EH (cell line): ENCODE measurements at places on chromosomes 11 and 22.

GRCh38 chr11:86519064-86519911, 144.6 kb downstream of the CCDC81 start:
- peak; percentile 96 for DNase-seq

DNA sequence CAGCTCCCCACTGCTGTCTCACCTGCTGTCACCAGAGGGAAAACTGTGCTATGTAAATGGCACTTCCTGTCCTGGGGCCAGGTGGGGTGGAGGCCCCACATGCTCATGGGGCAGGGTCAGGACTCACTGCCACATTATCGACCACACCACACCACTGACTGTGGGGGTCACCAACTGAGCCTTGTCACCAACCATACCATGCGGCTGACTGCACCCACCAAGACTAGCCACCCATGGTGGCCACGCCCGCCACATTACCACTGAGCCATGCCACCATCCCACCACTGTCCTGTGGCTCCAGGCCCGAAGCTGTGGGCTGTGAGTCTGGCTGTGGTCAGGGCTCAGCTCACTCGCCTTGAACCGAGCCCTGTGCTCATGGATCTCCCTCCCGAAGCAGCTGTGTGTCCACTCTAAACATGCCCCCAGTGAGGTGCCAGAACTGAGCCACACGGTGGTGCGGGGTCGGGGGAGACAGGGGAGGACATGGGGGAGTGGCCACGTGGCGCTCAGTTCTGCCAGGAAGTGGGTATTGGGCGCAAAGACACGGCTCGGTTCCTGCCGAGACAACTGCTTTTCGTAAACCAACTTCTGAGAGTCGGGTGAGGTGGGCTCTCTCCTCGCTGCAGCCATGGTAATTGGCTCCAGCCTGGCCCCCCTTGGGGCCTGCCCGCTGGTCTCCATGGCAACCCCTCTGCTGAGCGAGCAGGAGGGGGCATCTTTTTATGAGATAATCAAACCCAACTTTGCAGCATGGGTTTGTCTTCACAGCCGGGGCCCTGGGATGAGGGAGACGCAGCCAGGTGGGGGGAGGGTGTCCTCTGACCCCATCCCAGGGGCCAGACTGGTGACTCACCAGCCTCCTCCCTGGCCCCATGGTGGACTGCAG, 23.2 kb downstream of the RTN4R start:
- no peak for DNase-seq

GRCh38 chr11:114924042-114924441, 245.7 kb downstream of the NXPE2 start:
- no peak for DNase-seq

- DNase-seq: no peak
These were observed 3.2 kb downstream of the MMP11 start for GRCh38 chr22:23775779-23776375.

DNA sequence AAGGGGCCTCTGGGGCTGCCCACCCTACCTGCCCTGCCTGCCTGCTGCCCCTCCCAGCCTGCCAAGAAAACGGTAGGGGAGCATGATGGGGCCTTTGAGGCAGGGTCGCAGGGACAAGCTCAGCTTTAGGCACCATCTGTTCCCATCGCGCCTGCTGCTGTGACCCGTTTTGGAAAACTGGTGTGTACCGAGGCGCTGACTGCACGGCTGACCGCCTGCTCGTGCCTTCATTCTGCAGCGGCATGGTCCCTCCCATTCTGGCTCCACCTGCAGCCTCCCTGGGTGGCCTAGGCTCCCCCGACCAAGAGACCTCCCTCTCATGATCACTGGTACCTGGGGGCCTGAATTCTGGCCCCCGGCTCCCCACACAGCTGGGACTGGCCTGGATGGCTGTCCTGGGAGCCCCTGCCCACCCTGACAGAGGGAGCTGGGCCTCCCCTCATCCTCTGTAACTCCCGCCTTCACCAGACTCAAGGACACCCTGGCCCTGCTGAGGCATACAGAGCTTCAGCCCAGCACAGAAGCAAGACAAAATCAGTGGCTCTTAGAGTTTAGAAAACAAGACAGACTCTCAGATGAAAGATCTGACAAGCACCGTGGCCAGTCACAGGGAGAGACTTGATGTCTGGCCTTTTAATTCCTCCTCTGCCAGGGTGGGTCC, 6.5 kb upstream of the MYRF start:
- no peak for DNase-seq

GRCh38 chr11:72014761-72015320, 16.1 kb downstream of the IL18BP start:
- DNase-seq: no peak

- DNase-seq: no peak
These were observed 5.3 kb downstream of the NLRP6 start for GRCh38 chr11:283405-284104.

DNA sequence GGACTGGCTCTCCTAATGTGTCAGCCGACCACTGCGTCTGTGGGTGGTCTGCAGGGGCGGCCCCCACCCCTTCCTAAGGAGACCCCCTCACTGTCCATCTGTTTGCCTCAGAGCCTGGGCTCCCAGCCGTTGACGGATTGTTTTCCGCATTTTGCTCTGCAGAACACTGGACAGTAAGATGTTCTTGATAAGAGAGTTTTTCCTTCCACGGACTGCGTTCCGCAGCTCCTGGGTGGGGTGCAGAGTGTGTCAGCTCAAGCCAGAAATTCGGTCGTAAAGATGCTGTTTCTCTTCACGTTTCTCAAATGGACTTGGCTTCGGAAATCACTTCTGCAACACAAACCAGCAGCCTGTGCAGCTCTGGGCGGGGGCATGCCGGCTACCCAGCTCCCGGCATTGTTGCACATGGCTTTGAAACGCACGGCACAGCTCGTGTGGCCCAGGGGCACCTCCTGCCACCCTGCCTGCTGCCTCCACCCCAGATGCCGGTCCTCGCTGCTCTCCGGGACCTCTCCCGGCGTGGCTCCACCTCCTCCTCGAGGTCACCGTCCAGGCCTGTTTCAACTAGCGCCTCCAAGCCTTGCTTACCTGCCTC, 2.9 kb upstream of the MRGPRG start:
- no peak for DNase-seq

GRCh38 chr22:17781319-17782031, 7.2 kb upstream of the BID start:
- peak; percentile 80 for DNase-seq

GRCh38 chr11:64163951-64164350, 2.0 kb downstream of the MACROD1 start:
- DNase-seq: no peak

GRCh38 chr11:113263458-113264259, 50.7 kb upstream of the TTC12 start:
- DNase-seq: no peak

- DNase-seq: no peak
These were observed 33.0 kb downstream of the FAM168A start for GRCh38 chr11:73564903-73565302.

DNA sequence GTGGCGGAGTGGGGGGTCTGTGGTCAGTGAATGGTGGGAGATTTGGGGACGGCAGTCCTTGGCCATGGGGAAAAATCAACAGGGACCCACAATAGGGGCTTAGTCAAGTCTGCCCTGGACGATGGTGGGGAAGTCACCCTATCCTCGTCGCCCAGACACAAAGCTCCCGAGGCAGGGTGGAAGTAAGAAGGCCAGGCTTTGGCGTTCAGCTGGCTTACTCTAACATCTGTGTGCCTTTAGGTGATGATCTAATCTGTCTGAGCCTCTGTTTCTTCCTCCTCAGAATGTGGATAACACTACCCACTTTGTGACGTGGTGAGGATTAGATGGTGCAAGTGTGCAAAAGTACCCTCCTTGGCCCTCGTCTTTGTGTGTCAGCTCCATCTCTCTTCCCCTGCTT, 192.2 kb downstream of the ST3GAL4 start:
- peak; percentile 28 for DNase-seq

DNA sequence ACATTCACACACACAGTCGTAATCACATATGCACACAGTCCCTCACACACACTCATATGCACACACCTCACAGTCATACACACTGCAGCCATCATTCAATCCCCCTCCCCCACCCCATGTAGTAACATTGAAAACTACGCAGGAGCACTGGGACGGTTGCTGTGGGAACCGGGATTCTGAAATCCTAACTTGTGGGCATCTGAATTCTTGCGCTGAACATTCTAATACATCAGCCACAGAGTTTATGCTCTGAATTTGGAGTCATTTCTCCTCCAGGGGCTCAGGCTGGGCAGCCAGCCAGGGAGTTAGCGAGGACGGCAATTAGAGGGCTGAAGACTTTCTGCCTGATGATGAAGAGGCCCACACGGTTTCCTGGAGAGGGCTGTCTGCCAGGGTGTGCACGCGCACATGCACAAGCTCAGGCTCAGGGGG, 32.7 kb downstream of the CD6 start:
- no peak for DNase-seq

DNA sequence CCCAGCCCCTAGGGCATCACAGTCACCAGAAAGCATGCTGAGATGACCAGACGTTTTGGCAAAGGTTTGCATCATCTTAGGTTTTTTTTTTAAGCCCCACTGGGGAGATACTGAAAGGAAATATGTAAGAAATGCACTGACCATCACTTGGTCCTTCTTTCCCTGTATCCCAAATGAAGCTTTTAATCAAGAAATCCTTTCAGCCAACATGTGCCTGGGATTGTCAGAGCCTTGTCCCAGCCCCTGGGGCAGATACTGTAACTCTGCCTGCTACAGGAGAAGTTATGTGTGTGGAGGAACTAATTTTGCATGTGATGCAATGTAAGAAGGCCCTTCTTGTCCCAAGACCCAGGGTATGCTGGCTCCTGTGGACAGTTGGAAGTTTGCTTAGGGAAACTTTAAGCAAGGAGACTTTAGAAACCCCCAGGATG, 65.6 kb downstream of the PPFIBP2 start:
- DNase-seq: peak; percentile 91

DNA sequence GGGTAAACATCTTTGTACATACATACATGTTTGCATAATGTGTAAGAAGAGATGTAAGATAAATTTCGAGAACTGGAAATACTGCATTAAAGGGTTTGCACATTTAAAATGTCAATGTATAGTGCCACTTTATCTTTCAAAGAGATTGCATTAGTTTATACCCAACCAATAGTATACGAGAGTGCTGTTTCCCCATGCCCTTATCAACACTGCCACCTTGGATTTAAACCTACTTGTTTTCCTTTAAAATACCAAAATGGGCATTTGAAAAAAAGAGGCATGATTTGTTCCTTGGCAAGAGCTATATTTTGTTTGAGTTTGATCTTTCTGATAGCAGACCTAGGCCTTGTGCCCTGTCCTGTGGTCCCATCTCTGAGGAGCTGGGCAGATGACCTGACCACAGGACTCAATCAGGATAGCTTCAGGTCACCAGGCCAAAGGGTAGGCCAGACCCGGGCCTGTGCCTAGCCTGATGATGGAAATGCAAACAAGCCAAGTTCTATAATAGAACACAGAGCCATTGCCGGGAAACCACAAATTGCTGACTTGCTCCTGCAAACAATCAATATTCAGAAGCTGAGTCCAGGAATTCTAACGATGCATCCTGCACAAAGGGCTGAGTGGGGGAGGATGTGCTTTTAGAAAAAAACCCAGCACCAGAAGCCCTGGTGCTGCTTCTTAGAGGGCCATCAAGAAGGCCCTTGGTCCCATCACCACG, 16.9 kb upstream of the ALG8 start:
- DNase-seq: no peak

DNA sequence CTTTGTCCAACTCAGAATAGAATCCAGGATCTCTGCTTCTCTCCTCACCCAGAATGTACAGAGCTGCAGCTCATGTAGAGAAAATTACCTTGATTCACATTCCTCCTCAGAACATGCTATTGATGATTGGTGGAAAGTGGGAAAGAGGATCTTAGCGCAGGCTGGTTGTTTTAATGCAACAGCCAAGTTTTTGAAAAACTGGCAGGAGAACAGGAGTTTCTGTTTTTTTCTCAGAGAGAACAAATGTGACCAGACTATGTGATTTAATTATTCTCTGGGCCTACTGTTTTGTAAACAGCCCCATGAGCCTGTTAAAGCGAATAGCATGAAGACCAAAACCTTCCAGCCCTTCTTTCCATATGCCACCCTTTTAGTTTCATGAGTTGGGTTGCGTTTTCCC, 19.1 kb upstream of the IL18BP start:
- DNase-seq: no peak

DNA sequence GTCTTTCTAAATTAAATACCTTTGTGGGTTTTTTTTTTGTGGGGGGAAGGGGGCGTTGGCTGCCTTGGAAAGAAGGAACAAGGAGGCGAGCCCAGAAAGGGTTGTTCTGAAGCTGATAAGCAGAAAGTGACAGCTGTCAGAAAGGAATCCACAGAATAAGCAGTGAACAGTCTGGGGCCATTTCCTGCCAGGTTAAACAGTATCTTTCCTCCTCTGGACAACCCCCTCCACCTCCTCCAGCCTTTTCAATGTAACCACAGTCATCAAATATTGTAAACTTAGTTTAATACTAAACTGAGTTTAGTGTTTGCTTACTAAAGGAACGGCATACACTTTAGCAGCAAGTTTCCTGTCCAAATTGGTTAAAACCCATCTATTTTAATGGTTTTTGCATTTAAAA, 271.2 kb upstream of the SYN3 start:
- no peak for DNase-seq

DNA sequence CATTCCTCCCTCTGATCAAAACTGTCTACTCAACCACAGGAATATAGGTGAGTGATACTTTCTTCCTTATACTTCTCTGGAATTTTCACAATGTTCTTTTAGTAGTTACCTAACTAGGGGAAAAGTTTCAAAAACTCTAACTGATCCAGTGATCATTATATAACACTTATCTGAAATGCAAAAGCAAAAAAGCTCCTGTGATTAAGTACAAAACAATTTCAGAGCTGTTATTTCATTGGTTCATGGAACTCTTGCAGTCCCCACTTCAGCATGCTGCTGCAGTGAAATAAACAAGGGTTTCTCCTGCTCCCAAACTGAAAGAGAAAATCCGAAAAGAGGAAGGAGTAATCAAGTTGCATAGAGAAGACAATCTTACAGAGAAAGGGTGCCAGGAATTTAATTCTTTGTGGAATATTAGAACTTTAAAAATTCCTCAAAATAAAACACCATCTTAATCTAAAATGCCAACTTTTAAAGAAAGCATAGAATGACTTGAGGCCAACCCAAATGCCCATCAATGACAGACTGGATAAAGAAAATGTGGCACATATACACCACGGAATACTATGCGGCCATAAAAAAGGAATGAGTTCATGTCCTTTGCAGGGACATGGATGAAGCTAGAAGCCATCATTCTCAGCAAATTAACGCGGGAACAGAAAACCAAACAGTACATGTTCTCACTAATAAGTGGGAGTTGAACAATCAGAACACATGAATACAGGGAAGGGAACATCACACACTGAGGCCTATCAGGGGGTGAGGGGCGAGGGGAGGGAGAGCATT, 20.3 kb downstream of the PPP2R1B start:
- DNase-seq: peak; percentile 75
